Right atrium auricular region (tissue), 2 donors: ENCODE measurements at places on chromosomes 6 and 20. TPM values are rescaled to one million over a fixed set of nuclear protein-coding genes. Genes with fewer than 3 reads are reported as not detected.

Gene SOX18
- total RNA-seq = 17.2 TPM

Gene PDSS2
- 8.8 TPM for total RNA-seq

Gene AKAP7
- total RNA-seq = 10.2 TPM

Gene LTV1
- total RNA-seq = 9.1 TPM

Gene FAM209B
- not detected for total RNA-seq

Gene SLC22A23
- 2.9 TPM for total RNA-seq

Gene PDYN
- total RNA-seq = not detected

Gene FOXF2
- total RNA-seq = not detected

Gene HSPA1L
- 1.6 TPM for total RNA-seq

Gene GRM1
- total RNA-seq = 0.08 TPM

Gene SLC52A3
- total RNA-seq = 2.6 TPM

Gene PDCD2
- 36.3 TPM for total RNA-seq

Gene SALL4
- total RNA-seq = not detected

Gene PXDC1
- total RNA-seq = 43.5 TPM

GRCh38 chr6:89351671-89352277, 748 bp downstream of the UBE2J1 start:
- no peak for DNase-seq
- peak overlapping the region; percentile 99 for H3K27ac ChIP-seq
- H3K4me3 ChIP-seq = peak overlapping the region; percentile 79
- no peaks in the 10 kb centered on the region for H3K36me3 ChIP-seq
- no peaks in the 10 kb centered on the region for H3K4me1 ChIP-seq
- no peaks in the 10 kb centered on the region for H3K27me3 ChIP-seq

- no peak for DNase-seq
- no peaks in the 10 kb centered on the region for H3K36me3 ChIP-seq
- no peaks in the 10 kb centered on the region for H3K27me3 ChIP-seq
- no peak overlapping the region for H3K27ac ChIP-seq
- H3K4me3 ChIP-seq = no peak overlapping the region
Observed at GRCh38 chr20:48420176-48420575, 407.6 kb downstream of the PREX1 start.

- no peak overlapping the region for H3K4me3 ChIP-seq
- H3K27me3 ChIP-seq = no peaks in the 10 kb centered on the region
- H3K27ac ChIP-seq = no peak overlapping the region
Observed at GRCh38 chr6:50952092-50952907, 133.6 kb downstream of the TFAP2B start.

DNA sequence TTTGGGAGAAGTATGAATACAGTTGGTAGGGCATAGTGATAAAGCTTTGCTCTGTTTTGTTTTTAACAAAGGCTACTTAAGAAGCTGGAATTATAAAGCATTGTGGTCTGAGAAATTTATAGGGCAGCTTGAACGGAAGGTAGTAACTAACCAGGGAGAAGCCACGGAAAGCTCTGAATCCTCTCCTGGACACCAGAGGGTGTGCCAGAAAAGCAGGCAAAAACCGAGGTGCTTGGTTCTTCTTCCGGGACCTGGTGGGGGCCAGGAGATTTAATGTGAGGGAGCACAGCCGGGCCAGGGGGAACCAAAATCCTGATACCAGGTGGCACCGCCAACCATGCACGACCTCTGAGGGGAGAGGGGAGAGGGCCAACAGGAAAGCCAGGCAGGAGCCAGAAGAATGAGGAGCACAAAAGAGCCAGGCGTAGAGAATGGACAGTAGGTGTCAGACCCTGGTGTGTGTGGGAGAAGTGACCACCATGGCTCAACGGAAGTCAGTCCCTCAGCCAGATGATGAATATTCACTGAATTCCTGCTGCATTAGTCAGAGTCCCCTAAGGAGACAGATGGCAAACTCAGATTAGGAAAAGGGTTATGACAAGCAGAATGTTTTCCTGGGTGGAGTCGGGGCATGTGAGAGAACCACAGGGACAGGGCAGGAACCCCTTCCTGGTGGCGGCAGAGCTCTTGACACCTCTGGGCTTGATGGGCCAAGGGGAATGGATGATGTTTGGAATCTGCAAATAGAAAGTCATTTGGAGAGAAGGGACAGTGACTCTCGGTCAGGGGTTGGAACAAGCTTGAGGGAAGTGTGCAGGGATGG, 262.3 kb downstream of the ZNF217 start:
- no peak overlapping the region for H3K4me3 ChIP-seq
- H3K27me3 ChIP-seq = no peaks in the 10 kb centered on the region
- no peaks in the 10 kb centered on the region for H3K4me1 ChIP-seq
- peak overlapping the region; percentile 40 for H3K27ac ChIP-seq
- H3K36me3 ChIP-seq = no peaks in the 10 kb centered on the region
- no peak for DNase-seq

GRCh38 chr6:167662881-167663205, 163.9 kb upstream of the AFDN start:
- H3K4me3 ChIP-seq = no peak overlapping the region
- H3K4me1 ChIP-seq = no peaks in the 10 kb centered on the region
- H3K27ac ChIP-seq = no peak overlapping the region
- H3K27me3 ChIP-seq = no peaks in the 10 kb centered on the region
- H3K36me3 ChIP-seq = no peaks in the 10 kb centered on the region
- DNase-seq = no peak

GRCh38 chr6:138920906-138921305, 67.1 kb downstream of the REPS1 start:
- H3K4me1 ChIP-seq = no peaks in the 10 kb centered on the region
- H3K36me3 ChIP-seq = peaks cover 36% of the 10 kb centered on the region
- H3K27ac ChIP-seq = no peak overlapping the region
- no peak for DNase-seq
- no peak overlapping the region for H3K4me3 ChIP-seq
- H3K27me3 ChIP-seq = no peaks in the 10 kb centered on the region

DNA sequence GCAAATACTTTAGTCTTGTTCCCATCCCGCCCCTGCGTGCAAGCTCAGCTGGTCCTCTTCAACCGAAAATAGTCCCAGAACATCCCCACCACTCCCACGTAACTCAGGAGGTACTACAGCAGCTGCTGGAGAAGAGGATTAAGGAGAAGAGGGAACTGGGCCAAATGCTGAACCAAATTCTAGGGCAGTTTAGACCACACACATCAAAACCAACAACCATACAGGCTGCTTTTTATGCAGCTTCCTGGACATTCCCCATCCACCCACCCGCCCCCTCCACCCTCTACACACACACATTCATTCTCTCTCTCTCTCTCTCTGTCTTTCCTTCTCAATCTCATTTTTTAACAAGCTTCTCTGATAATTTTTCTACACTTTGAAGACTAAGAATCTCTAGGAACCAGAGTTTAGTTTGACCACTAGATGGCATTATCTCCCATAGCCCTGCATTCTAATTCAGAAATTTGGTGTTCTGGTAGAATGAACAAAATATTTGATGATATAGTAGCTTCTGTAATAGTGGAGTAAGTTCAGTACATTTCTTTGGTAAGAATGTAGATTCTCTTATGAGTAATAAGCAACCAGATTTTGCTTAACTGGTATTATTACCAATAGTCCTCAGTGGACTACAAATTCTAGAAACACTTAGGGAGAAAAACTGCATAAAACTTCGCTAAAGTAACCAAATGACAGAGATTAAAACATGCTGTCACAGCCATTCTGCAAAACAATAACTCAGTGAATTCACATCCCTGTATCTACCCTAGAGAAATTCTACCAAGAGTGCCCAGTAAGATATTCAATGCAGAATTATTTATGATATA, 52.1 kb upstream of the BEND6 start:
- H3K4me3 ChIP-seq = no peak overlapping the region
- H3K36me3 ChIP-seq = no peaks in the 10 kb centered on the region
- no peak for DNase-seq
- no peaks in the 10 kb centered on the region for H3K27me3 ChIP-seq
- no peaks in the 10 kb centered on the region for H3K4me1 ChIP-seq

DNA sequence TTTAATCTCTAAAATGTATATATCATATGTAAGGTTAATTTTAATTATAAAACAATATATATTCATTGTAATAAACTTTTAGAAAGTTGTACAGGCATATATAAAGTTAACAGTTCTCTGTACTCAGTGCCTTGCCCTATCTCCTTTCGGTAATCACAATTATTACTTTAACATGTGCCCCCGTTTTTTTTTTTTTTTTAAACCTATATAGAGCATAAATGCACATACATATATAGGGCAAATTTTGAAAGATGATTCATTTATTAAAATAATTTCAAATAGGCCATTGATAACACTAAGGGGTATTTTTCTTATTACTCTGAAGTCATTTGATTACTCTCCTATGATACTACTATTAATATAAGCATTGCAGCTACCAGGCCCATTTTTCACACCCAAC, 1.9 kb downstream of the ASF1A start:
- no peak for DNase-seq
- H3K27ac ChIP-seq = peak overlapping the region; percentile 98
- H3K36me3 ChIP-seq = no peaks in the 10 kb centered on the region
- no peaks in the 10 kb centered on the region for H3K27me3 ChIP-seq
- H3K4me1 ChIP-seq = no peaks in the 10 kb centered on the region
- H3K4me3 ChIP-seq = peak overlapping the region; percentile 73

DNA sequence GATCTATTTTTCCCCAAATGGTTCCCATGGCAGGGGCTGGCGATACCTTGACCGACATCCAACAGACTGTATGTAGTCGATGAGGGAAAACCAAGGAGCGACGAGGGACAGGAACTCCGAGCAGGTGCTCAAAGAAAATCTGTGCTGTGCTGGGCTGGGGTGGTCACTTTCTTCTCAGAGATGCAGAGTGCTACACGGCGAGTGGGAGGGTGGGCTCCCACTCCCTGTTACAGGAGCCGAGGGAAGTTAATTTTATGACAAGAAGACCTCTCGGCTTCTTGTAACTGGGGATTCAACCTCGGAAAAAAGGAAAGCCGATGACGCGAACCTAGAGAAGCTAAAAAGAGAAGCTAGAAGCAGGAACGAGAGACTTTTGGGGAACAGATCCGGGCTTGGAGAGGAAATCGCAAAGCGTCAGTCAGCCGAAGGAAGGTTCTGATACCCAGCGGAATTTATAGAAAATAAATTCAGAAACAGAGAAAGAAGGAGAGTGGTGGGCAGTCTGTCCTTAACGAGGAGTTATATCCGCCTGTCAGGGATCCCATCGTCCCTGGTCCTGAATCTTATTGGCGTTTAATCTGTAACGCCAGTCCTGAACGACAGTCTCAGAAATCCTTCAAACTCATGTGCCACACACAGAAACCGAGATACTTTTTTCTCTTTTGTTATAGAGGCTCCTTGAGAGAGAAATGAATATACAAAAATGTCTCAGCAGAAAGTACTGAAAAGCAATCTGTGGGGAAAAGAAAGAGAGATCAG, 84.6 kb upstream of the ZNF322 start:
- no peaks in the 10 kb centered on the region for H3K36me3 ChIP-seq
- DNase-seq = no peak
- H3K27me3 ChIP-seq = peaks cover 4% of the 10 kb centered on the region
- H3K27ac ChIP-seq = no peak overlapping the region
- no peaks in the 10 kb centered on the region for H3K4me1 ChIP-seq

GRCh38 chr6:133609415-133610226, 279.3 kb upstream of the TCF21 start:
- H3K27ac ChIP-seq = no peak overlapping the region
- no peaks in the 10 kb centered on the region for H3K4me1 ChIP-seq
- no peak overlapping the region for H3K4me3 ChIP-seq
- no peaks in the 10 kb centered on the region for H3K27me3 ChIP-seq
- no peak for DNase-seq

- H3K4me3 ChIP-seq = no peak overlapping the region
- DNase-seq = no peak
- peaks cover 28% of the 10 kb centered on the region for H3K4me1 ChIP-seq
- no peaks in the 10 kb centered on the region for H3K36me3 ChIP-seq
- no peaks in the 10 kb centered on the region for H3K27me3 ChIP-seq
- H3K27ac ChIP-seq = peak overlapping the region; percentile 23
Observed at GRCh38 chr6:5672581-5673011, 334.1 kb downstream of the NRN1 start.

- H3K27me3 ChIP-seq = no peaks in the 10 kb centered on the region
- no peak overlapping the region for H3K4me3 ChIP-seq
- no peaks in the 10 kb centered on the region for H3K4me1 ChIP-seq
- no peak for DNase-seq
- no peaks in the 10 kb centered on the region for H3K36me3 ChIP-seq
Observed at GRCh38 chr6:38554700-38555413, 84.9 kb downstream of the BTBD9 start.

DNA sequence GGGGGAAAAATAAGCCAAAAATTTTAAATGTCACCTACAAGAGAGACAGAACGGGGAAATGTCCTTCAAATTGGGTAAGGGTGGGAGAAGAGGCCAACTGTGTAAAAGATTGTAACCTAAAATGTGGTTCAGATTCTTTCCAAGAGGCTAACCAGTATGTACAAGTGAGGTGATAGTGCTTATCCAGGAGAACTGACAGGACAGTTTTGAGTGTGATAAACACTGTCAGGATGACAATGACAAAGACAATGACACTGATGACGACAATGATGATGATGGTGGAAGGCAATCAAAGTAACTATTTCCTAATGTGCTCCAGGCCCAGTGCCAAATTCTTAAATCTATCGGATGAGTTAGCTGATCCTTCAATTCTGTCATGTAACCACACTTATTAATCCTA, 57.3 kb downstream of the TASP1 start:
- H3K27ac ChIP-seq = no peak overlapping the region
- H3K4me3 ChIP-seq = no peak overlapping the region
- no peaks in the 10 kb centered on the region for H3K27me3 ChIP-seq
- H3K36me3 ChIP-seq = no peaks in the 10 kb centered on the region

- DNase-seq = no peak
- no peak overlapping the region for H3K4me3 ChIP-seq
- H3K36me3 ChIP-seq = no peaks in the 10 kb centered on the region
- H3K27ac ChIP-seq = peak overlapping the region; percentile 76
- H3K4me1 ChIP-seq = no peaks in the 10 kb centered on the region
Observed at GRCh38 chr20:10093087-10093591, 58.4 kb downstream of the ANKEF1 start.

- H3K27me3 ChIP-seq = no peaks in the 10 kb centered on the region
- H3K4me3 ChIP-seq = no peak overlapping the region
- H3K27ac ChIP-seq = no peak overlapping the region
- H3K36me3 ChIP-seq = no peaks in the 10 kb centered on the region
- H3K4me1 ChIP-seq = no peaks in the 10 kb centered on the region
Observed at GRCh38 chr20:19419396-19419795, 207.0 kb downstream of the SLC24A3 start.

- no peaks in the 10 kb centered on the region for H3K36me3 ChIP-seq
- no peak overlapping the region for H3K4me3 ChIP-seq
- no peak overlapping the region for H3K27ac ChIP-seq
- H3K4me1 ChIP-seq = peaks cover 32% of the 10 kb centered on the region
- H3K27me3 ChIP-seq = no peaks in the 10 kb centered on the region
Observed at GRCh38 chr6:18383441-18383840, 3.7 kb upstream of the RNF144B start.

DNA sequence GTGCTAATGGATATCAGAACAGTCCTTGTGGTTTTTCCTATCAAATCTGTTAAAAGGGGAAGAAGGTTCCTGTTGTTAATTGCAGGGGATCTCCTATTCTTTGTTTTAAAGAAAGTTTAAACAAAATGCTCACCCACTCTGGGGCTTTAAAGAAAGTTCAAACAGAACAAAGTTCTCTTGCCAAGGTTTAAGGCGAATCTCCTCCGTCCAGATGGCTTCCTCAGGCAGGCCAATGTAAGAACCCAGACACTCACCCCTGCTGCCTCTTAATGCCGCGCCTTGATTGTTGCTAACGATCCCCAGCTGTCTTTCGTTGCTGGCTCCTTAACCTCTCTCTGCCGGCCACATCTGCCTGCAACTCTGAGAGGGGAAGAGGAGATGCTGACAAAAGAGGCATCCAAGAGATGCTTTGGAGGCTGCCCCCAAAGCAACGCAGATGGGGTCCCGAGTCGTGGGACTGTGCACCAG, 235.0 kb upstream of the PRDM1 start:
- H3K36me3 ChIP-seq = no peaks in the 10 kb centered on the region
- no peaks in the 10 kb centered on the region for H3K4me1 ChIP-seq

- H3K4me3 ChIP-seq = no peak overlapping the region
- H3K4me1 ChIP-seq = peaks cover 4% of the 10 kb centered on the region
- H3K27me3 ChIP-seq = no peaks in the 10 kb centered on the region
- no peaks in the 10 kb centered on the region for H3K36me3 ChIP-seq
- DNase-seq = no peak
Observed at GRCh38 chr20:53550280-53551187, 43.1 kb downstream of the ZNF217 start.
